Spinal cord (tissue), 10 donors: ENCODE measurements at places on chromosomes 3 and 15. TPM values are rescaled to one million over a fixed set of nuclear protein-coding genes. Genes with fewer than 3 reads are reported as not detected.

Gene COL6A5
- 0.20 TPM for total RNA-seq

DNA sequence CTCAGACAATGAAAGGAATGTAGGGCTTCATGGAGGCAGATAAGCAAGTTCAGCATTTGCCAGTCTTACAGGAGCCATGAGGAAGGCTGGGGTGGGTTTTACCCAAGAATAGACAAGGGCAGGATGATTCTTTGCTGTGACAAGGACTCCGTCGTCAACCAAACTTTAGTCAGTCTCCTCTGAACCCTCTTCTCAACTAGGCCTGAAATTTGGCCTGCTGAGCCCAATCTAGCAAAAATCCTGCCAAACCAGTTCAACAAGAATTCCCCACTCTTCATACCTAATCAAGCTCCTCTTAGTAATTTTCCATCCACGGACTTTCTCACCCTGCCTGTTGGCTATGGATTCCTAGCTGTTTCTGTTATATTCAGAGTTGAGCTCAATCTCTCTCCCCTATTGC, 280.5 kb downstream of the TBL1XR1 start:
- DNase-seq: no peak

Gene CORO2B
- total RNA-seq: 16.7 TPM

DNA sequence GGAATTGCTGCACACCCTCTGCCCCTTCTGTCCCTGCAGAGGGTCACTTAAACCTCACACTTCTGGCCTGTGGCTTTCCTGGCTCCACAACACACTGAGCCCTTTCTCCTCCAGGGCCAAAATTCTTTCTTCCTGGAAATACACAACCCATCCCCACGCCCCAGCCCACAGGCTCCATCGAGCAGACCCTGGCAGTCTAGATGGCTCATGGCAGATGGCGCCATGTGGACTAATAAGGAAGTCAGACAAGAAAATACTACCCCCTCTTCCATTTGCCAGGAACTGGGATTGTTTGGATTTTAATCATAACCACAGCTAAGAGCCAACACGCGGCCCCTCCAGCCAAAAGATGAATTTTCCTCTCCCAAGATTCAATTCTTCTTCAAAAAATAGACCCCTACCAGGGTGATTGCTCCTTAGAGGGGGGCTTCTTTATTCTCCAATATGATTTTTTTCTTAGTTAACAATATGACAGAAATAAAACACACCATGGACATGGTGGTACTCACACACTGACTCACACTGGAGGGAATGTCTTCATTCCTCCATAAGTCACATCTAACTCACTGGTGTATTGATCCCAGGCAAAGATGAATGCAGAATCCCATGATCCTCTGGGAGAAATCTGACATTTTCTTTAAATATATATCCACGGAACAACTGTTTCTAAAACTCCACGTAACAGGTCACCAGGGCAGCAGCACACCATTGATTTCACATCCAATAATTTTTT, 111.5 kb downstream of the NTRK3 start:
- no peak for DNase-seq

- DNase-seq: no peak
Observed at GRCh38 chr15:22874256-22874655, 35.8 kb downstream of the NIPA2 start.

Gene ZIC1
- total RNA-seq: 514 TPM

- DNase-seq: no peak
Observed at GRCh38 chr3:173257797-173258196, 116.8 kb upstream of the SPATA16 start.

Gene PPCDC
- total RNA-seq: 12.4 TPM

Gene GOLGA8N
- total RNA-seq: 12.3 TPM

Gene EIF2B5
- 39.0 TPM for total RNA-seq

Gene CHDH
- 3.2 TPM for total RNA-seq

Gene CHST2
- 14.2 TPM for total RNA-seq

GRCh38 chr3:46280105-46280797, 38.0 kb downstream of the CCR3 start:
- DNase-seq: no peak

Gene GHSR
- 0.17 TPM for total RNA-seq

DNA sequence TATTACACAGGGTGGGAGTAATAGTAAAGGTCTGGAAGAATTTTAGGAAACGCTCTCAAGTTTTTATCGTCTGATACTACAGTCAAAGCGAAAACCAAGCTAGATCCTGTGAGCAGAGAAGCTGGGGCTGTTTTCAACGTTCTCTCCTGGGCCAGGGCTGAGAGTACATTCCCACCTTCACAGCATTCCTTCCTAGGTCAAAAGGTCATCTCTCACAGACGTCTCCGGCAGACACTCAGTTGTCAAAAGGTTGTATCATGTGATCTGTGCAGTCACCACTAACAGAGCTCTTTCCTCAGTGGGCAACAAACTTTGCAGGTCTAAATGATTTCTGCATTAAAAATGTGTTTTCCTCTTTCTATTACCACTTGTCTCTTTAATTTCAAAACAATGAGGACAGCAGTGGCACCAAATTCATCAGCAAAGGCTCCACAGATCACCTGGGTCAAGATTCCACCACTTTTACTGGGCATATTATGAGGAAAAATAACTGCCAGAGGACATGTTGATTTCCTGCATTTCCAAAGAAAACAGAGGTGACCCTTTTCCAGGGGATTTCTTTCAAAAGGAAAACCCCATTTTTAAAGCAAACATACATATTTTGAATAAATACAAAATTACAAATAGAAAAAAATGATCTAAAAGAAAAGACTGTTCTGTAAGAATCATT, 41.9 kb downstream of the MEIS2 start:
- DNase-seq: no peak

Gene ILDR1
- total RNA-seq: not detected

Gene DNAH1
- 9.8 TPM for total RNA-seq

Gene TMEM42
- total RNA-seq: 11.1 TPM

Gene SLC12A8
- total RNA-seq: 4.2 TPM

Gene TNIK
- total RNA-seq: 38.3 TPM

Gene CEMIP
- 75.8 TPM for total RNA-seq

DNA sequence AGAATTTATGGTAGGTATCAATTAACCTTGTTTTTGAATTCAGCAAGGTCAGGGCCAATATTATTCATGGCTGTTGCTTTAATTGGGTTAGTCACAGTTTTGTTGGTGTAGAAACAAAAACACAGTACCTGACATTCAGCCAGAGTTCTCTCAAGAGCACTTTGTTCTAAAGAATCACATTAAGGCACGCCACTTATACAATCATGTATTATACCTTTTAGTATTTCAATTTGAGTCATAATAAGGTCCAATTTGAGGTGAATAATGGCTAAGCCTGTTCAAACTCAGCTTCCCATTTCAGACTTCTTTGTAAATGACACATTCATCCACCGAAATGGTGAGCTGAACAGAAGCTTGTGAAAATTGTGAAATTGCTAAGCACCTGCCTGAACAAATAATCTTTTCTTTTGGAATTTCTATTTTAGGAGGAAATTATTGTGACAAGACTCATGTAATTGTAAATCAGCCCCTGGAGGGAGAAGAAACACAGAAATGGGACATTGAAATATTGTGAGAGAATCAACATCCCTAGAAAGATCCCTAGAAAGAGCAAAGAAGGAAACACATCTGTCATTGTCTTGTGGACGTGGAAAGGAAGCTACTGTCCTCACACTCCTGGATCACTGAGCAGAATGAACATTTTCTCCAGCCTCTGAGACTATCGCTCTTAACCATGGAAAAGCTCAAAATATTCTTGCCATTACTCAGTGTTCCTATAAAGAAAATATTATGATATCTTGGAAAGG, 29.3 kb downstream of the RIOX2 start:
- DNase-seq: no peak

- no peak for DNase-seq
Observed at GRCh38 chr3:143242691-143243090, 123.1 kb downstream of the CHST2 start.

- no peak for DNase-seq
Observed at GRCh38 chr15:60616147-60616546, 137.2 kb upstream of the ICE2 start.

DNA sequence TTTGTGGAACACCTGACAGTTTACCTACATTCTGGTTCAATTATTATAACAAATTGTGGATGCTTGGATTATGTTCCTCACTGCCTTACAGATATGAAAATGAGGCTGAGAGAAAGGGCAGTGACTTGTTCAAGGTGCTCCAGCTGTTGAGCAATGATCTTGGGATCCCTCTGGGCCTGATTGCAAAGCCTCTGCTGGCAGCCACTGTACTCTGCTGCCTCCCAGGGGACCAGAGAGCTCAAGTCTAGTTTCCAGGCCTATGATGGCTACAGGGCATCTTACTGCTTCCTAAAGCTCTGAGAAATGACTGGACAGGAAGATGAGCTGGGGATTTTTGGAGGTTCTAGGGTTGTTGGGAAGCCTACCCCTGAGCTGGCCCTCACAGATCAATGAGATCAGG, 2.3 kb upstream of the SHC4 start:
- no peak for DNase-seq

DNA sequence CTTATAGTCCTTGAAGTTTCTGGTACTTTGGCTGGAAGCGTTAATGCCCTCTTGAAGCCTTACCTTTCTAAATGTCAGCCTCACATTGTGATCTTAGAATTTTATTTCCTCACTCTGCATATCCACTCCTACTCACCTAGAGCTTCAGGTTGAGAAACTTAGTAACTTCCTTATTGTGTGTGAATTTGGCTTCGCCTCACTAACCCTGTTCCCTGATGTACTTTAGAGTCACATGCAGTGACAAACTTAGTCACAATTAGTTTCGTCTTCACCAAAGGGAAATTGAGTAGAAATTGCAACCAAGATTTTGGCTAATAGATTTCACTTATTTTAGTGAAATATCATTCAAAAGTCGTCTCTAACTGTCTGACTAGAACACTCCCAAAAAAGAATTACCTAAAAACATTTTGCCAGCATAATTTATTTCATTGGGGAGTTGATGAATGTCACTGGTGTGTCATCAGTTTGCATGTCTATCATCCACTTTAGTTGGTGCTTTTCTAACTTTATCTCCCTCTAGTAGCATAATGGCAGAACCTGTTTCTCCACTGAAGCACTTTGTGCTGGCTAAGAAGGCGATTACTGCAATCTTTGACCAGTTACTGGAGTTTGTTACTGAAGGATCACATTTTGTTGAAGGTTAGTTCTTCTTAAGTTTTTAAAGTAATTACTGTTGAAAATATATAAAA, 960 bp downstream of the MFN1 start:
- no peak for DNase-seq

- DNase-seq: peak; percentile 52
Observed at GRCh38 chr15:69954666-69955065, 143.1 kb downstream of the TLE3 start.

DNA sequence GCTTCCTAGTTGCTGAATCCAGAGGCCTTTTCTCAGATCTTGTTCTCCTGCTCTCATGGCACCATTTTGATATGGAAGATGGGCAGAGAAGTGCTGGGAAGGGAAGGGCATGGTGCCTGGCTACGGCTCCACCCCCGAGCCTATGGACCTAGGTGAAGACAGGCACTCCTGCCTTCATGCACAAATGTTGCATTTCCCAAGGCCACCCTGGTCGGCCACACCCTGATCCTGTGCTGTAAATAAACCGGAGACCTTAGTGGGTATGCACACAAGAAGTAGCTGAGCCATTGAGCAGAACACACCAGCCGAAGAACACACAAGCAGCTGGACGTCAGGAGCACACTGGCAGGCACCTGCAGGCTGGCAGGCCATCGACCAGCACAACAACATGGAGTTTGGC, 261.6 kb downstream of the SHQ1 start:
- DNase-seq: no peak
